ENCODE measurements at places on chromosomes 7 and 10. TPM values are rescaled to one million over a fixed set of nuclear protein-coding genes. Genes with fewer than 3 reads are reported as not detected.

DNA sequence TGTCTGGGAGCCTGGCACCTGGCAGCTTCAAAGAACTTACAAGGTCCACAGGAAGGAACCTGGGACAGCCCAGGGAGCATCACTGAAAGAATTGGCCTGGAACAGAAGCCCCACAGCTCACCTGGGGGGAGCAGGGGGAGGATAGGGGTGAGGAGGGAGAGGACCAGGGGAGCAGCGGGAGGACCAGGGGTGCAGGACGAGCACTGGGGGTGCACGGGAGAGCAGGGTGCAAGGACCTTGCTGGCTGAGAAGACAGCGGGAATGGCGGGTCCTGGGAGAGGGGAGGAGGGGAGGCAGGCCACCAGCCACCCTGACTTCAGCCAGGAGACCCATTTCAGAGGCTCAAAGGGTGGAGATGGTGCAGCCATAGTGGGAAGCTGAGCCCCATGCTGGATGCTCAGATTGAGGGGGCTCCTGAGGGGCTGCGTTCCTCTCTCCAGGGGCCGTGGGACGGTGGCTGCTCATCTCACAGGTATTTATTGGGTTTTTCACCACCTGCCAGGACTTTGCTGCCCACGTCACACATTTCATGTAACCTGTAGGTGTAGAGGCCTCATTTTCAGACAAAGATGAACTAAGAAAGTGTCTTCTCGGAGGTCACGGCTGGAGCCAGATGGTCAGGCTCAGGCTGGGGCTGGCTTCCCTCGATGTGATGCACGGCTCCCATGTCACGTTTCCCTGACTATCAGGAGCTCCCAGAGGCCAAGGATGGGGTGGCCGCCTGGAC is 110.1 kb downstream of the WDR37 start:
- no peak for DNase-seq

DNA sequence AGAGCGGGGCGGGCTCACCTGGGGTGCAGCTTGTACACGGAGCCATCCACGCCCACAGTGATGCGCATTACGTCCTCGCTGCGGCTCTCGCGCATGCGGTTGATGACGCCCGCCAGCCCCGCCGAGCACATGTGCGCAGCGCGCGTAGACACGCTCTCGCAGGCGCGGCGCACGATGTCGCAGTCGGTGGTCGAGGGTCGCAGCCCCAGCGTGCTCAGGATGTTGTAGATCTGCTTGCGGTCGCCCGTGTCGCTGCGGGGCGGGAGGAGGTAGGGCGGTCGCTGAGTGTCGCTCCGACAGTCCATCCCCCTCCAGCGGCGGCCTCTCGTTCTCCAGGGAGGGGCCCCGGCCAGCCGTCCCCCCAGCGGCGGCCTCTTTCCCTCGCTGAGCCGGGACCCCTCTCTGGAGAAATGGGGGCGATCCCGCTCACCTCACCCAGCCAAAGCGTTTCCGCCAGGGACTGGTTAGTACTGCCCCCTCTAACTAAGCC is 4.4 kb upstream of the MYL7 start:
- DNase-seq = peak; percentile 67

GRCh38 chr7:2800931-2801688 is 43.0 kb downstream of the GNA12 start:
- no peak for DNase-seq

GRCh38 chr7:21327422-21328409 is 100.2 kb upstream of the SP4 start:
- no peak for DNase-seq

CHN2 gene
- total RNA-seq = 0.69 TPM

GRCh38 chr7:7122033-7122478 is 60.3 kb upstream of the C1GALT1 start:
- no peak for DNase-seq

SORCS3 gene
- not detected for total RNA-seq

GRCh38 chr10:112816033-112816430 is 134.0 kb upstream of the TCF7L2 start:
- DNase-seq = no peak

GRCh38 chr10:108014902-108015177 is 850.3 kb upstream of the SORCS1 start:
- no peak for DNase-seq

TES gene
- 90.6 TPM for total RNA-seq

- DNase-seq = no peak
These were observed 53.4 kb downstream of the FOXL3 start for GRCh38 chr7:343227-343822.

DNA sequence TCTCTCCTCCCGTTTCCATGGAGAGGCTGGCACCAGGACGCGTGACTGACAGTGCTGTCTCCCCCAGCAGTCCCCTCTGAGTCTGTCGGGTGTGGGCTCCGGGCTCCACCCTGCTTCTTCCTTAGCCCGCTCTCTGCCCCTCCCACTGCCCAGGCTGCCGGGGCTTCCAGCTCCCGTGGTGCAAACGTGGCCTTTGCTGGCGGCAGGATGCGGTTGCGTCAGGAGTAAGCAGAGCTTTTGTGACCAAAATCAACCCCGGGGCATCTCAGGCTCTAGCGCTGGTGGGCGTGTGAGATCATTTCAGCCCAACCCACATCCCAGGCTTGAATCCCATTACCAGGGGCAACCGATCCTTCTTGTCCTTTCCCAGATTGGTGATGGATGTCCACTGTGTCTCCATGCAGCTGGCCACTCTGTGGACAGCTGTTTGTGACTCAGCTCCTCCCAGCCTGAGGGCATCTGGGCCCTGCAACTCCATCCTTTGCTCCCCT is 28.2 kb downstream of the PTPRE start:
- DNase-seq = no peak

TMEM196 gene
- total RNA-seq = not detected

DNA sequence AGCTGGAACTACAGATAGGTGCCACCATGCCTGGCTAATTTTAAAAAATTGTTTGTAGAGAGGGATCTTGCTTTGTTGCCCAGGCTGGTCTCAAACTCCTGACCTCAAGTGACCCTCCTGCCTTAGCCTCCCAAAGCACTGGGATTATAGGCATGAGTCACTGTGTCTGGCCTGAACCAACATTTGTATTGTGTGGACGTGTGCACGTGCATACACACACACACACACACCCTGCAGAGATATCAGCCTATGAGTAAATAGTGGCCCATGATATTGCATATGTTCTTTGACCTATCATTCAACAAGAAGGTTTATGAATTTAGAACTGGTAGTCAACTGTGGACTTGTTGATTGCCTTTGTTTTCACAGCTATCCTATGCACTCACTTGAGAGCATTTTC is 161.6 kb downstream of the BAMBI start:
- no peak for DNase-seq

PON3 gene
- not detected for total RNA-seq

GIMAP2 gene
- 38.8 TPM for total RNA-seq

DNA sequence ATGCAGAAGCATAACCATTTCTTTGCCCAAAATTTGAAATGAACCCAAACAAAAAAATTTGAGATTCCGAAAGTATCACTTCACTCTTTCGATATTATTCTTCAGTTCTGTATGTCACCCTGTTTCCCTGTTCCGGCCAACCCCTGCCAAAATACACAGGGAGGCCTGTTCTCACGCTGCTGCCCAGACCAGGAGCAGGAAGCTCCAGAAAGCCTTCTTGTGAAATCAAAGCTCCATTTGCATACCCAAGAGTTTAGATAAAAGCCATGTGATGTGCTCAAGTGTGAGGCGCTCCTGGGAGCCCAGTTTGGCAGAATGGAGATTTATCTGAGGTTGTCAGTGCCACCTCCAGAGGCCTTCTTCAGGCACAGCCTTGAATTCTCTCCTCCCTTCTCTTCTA is 236.2 kb downstream of the FGFR2 start:
- DNase-seq = no peak

PANK1 gene
- 2.1 TPM for total RNA-seq
